ENCODE measurements at places on chromosomes 6 and 20.

DNA sequence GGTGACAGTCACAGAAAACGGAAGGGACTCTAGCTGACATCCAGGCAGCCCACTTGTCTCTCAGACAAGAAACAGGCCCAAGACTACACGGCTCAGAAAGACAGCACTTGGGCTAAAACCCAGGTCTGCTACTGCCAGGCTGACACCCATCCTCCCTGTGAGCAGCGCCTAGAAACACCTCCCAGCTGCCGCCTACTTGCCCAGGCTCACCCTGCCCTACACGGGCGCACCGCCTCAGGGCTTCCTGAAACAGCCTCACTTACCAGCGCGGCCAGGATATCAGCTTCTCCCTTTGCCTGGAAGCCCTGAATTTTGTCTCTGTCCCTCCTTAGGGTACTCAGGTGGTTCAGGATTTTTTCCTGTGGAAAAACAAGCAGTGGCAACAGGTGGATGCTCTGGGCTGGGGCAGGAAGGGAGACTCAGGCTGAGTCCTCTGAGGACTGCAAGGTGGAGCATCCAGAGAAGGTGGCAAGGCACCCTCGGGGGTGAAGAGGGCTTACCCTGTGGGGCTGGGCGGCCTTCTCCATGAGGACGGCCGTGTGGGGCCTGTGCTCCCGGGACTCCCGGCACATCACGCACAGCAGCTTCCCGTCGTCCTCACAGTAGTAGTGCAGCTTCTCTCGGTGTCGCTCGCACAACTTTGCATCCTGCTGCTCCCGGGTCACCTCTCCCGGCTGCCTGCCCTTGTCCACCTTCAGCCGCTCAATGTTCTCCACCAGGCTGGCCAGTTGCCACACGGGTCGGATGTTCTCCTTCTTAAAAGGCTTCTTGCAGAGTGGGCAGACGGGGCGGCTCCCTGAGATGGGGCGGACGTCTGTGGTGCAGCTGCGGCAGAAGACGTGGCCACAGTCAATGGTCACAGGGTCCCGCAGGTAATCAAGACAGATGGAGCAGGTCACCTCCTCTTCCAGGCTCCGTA, 14.8 kb downstream of the TRIM26 start:
- DNase-seq, result no peak

GRCh38 chr6:43801495-43802181, 31.6 kb downstream of the VEGFA start:
- DNase-seq, result no peak

DNA sequence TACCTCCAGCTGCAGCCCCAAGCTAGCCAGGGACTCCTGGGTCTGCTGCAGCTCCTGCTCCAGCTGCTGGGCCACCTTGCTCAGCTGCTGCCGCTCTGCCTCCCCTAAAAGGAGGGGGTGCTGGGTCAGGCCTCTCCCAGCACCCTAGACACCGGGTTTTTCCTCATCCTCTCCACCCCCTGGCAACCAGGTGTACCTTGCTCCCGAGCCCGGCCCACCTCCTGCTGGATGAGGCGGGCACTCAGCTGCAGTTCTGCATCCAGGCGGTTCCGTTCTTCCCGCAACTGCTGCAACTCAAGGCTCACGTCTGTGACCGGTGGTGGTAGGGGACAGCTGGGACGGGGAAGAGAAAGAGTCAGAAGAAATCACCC, 6.1 kb upstream of the PSORS1C2 start:
- no peak for DNase-seq

DNA sequence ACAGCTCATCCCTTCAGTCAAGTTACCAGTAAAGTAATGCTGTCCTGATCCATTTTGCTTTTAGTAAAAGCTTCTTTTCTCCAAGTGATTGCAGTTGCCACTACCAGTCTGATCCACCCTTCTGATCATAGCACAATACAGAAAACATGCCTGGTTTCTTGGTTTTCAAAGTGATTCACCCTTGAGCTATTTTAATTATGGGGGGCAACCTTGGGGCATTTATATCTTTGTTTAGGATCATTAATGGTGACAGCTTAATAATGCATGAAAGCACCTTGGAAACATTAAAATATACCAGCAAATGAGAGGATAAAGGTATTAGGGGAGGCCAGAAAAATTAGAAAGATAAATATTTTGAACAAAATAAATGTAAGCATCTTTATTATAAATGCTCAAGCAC, 38.4 kb downstream of the LRRC1 start:
- no peak for DNase-seq

- DNase-seq, result no peak
Observed at GRCh38 chr6:92281571-92282076, 1137.7 kb downstream of the EPHA7 start.

GRCh38 chr6:133191323-133191722, 49.8 kb upstream of the EYA4 start:
- DNase-seq, result no peak

- no peak for DNase-seq
Observed at GRCh38 chr20:50579511-50579910, 69.3 kb downstream of the PTPN1 start.

DNA sequence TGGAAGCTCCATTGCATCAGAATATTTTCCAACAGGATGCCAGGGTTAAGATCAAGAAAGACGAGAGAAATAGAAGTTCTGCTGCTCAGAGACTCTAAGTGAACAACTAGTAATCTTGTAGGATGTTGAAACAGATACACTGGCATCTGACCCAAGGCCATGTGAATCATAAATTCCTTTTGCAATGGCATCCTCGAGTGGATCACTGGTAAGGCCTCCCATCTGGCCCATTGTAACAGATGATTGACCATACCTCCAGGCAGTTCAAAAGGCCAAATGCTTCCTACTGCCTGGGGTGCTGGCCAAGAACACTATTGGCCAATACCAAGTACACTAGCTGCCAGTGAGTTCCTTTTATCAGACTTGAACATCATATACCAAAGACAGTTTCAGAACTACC, 9.9 kb upstream of the SLC17A3 start:
- no peak for DNase-seq
